ENCODE measurements at places on chromosomes 2 and 18. TPM values are rescaled to one million over a fixed set of nuclear protein-coding genes. Genes with fewer than 3 reads are reported as not detected.

Gene RAD51AP2
- not detected for total RNA-seq

Gene C2orf78
- not detected for total RNA-seq

Gene CCDC141
- total RNA-seq, result 0.10 TPM

Gene ASB18
- not detected for total RNA-seq

Gene POTEI
- 0.48 TPM for total RNA-seq

Gene DSEL
- total RNA-seq, result 25.1 TPM

Gene FOXI3
- not detected for total RNA-seq

Gene TGFA
- 5.3 TPM for total RNA-seq

Gene TTN
- 3.3 TPM for total RNA-seq

Gene ITPRIPL1
- total RNA-seq, result 3.4 TPM

Gene KHK
- 2.6 TPM for total RNA-seq

Gene COX7A2L
- total RNA-seq, result 211 TPM

Gene EFHD1
- under 0.01 TPM for total RNA-seq

Gene POTEC
- not detected for total RNA-seq

Gene M1AP
- total RNA-seq, result not detected

Gene TMEM169
- total RNA-seq, result 0.48 TPM

Gene PCARE
- not detected for total RNA-seq

Gene PRLH
- total RNA-seq, result not detected

Gene MGAT4A
- total RNA-seq, result 100 TPM

Gene SCN3A
- not detected for total RNA-seq

Gene RPRM
- total RNA-seq, result not detected

Gene C2orf92
- total RNA-seq, result 2.0 TPM

Gene CFC1
- total RNA-seq, result not detected

Gene ITGA6
- 218 TPM for total RNA-seq

Gene SCN1A
- not detected for total RNA-seq

Gene PRSS56
- total RNA-seq, result not detected

Gene IL37
- not detected for total RNA-seq

Gene ATOH8
- 13.2 TPM for total RNA-seq

Gene THSD7B
- not detected for total RNA-seq

Gene SH3RF3
- total RNA-seq, result 14.3 TPM

Gene CKAP2L
- 12.2 TPM for total RNA-seq

Gene MLPH
- not detected for total RNA-seq

Gene PER2
- total RNA-seq, result 6.2 TPM

Gene IL1R2
- total RNA-seq, result not detected

Gene GALNT13
- total RNA-seq, result 2.3 TPM

Gene IL1A
- 0.57 TPM for total RNA-seq

Gene CAPN13
- not detected for total RNA-seq

Gene IL1RL1
- total RNA-seq, result 31.0 TPM

Gene SEMA4C
- total RNA-seq, result 35.3 TPM

Gene ARHGEF4
- total RNA-seq, result under 0.01 TPM

Gene SLC35F5
- total RNA-seq, result 72.8 TPM

Gene PMAIP1
- 10.8 TPM for total RNA-seq

Gene CMPK2
- total RNA-seq, result 2.6 TPM

Gene KLHL29
- total RNA-seq, result 8.2 TPM

Gene EVX2
- not detected for total RNA-seq

Gene SLC4A3
- total RNA-seq, result 0.10 TPM

Gene VRK2
- total RNA-seq, result 44.1 TPM

Gene IL1F10
- not detected for total RNA-seq

Gene CPO
- 0.19 TPM for total RNA-seq

Gene SPC25
- 6.4 TPM for total RNA-seq

Gene SOX11
- not detected for total RNA-seq

Gene TMEM247
- total RNA-seq, result not detected

Gene CCL20
- 0.98 TPM for total RNA-seq

Gene SPAST
- 37.6 TPM for total RNA-seq

Gene ALPI
- total RNA-seq, result not detected

Gene ANKRD62
- not detected for total RNA-seq

Gene CHRND
- total RNA-seq, result not detected

Gene SLC9A4
- under 0.01 TPM for total RNA-seq
